ENCODE measurements at places on chromosomes 2 and 18. TPM values are rescaled to one million over a fixed set of nuclear protein-coding genes. Genes with fewer than 3 reads are reported as not detected.

DNA sequence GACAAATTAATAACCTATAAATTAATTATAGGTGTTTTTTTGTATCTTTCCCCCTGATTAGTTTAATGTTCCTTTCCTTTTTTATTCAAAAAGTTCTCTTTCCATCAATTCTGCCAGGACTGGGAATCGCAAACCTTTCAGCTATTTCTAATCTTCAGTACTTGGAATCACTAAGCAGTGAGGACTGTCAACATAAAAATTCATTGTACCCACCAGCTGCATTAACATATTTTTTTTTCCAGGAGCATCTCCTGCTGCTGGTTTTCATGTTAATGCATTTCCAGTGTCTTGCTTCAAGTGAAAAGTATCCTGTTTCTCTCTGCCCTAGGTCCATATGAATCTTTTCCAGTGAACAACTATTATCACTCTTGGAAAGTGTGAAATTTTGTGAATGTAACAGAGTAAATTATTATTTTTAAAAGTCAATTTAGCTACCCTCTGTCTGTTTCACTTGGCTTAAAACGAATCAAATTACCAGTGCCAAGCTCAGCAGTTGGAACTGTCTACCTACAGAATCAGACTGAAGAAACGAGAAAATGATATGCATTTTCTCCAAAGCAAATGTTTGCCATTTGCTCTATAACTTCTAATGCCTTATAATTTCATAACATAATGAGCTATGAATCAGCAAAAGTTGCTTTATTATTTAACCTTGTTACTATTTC lies 804.4 kb downstream of the EPHA4 start:
- no peak overlapping the region for H3K4me3 ChIP-seq
- H3K27ac ChIP-seq, result no peak overlapping the region
- no peaks in the 10 kb centered on the region for H3K36me3 ChIP-seq
- H3K27me3 ChIP-seq, result no peaks in the 10 kb centered on the region
- H3K4me1 ChIP-seq, result no peaks in the 10 kb centered on the region

- DNase-seq, result no peak
- H3K36me3 ChIP-seq, result no peaks in the 10 kb centered on the region
- no peak overlapping the region for H3K27ac ChIP-seq
- H3K27me3 ChIP-seq, result peaks cover 76% of the 10 kb centered on the region
- H3K4me1 ChIP-seq, result peaks cover 43% of the 10 kb centered on the region
Observed at GRCh38 chr2:199468561-199469513, 11.1 kb upstream of the SATB2 start.

GRCh38 chr18:62523631-62524439 lies 1.0 kb downstream of the ZCCHC2 start:
- H3K27me3 ChIP-seq, result no peaks in the 10 kb centered on the region
- H3K27ac ChIP-seq, result no peak overlapping the region
- H3K4me1 ChIP-seq, result peaks cover 4% of the 10 kb centered on the region
- DNase-seq, result peak; percentile 67

DNA sequence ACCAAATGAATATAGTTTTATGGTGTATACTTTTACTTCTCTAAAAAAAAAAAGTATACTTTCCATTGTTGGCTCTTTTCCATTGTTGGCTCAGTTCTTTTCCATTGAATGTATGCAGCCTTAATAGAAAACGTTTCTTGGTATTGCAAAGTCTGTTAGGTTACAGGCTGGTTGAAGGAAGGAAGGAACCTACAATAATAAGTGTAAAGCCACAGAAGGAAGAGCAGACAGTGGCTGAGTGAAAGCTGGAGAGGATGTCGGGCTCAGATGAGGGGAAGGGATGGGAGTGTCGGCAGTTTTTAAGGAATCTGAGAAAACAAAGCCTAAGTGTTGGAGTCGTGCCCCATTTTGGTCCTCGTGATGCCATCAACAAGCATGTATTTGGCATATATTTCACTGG lies 6.8 kb downstream of the COPS8 start:
- H3K36me3 ChIP-seq, result peaks cover 28% of the 10 kb centered on the region
- no peak overlapping the region for H3K4me3 ChIP-seq
- no peak overlapping the region for H3K27ac ChIP-seq
- no peaks in the 10 kb centered on the region for H3K4me1 ChIP-seq

- no peak for DNase-seq
- H3K4me1 ChIP-seq, result no peaks in the 10 kb centered on the region
- no peak overlapping the region for H3K4me3 ChIP-seq
- no peaks in the 10 kb centered on the region for H3K27me3 ChIP-seq
Observed at GRCh38 chr2:69693059-69693774, 48.7 kb upstream of the ANXA4 start.

DNA sequence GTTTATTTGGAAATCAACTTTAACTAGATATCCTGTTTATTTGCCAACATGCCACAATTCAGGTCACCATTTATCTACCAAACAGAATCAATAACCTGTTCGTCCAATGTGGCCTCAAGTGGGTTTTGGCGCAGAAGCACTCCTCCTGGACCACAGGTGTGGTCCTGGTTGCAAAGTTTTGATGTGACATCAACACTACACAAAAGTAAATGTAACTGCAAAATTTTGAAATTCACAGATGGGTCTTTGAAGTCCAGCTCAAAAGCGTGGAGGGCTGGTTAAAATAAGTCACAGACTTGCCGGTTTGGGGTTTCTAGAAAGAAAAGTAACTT lies 474 bp upstream of the GCA start:
- no peak for DNase-seq
- peaks cover 2% of the 10 kb centered on the region for H3K4me1 ChIP-seq
- H3K4me3 ChIP-seq, result peak overlapping the region; percentile 87
- H3K27ac ChIP-seq, result no peak overlapping the region

DNA sequence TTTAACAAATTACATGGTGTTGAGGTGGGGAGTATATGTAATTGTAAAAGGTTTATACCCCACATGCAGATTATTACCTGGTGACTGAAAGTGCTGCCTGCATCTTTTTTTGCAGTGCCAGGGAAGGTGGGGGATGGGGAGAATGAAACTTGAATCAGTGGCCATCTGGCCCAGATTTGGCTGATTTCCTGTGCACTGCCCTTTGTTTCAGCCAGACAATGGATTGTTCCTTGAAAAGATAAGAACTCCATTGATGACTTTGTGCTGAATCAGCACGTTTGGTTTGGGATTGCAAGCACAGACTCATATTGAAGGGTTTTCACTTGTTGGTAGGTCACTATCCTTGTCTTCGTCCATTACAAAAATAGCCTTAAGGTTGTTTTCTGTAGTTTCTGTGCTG lies 20.9 kb downstream of the GREB1L start:
- H3K4me3 ChIP-seq, result no peak overlapping the region
- no peak overlapping the region for H3K27ac ChIP-seq
- peaks cover 5% of the 10 kb centered on the region for H3K4me1 ChIP-seq
- DNase-seq, result no peak
- no peaks in the 10 kb centered on the region for H3K27me3 ChIP-seq
- no peaks in the 10 kb centered on the region for H3K36me3 ChIP-seq

GRCh38 chr2:230721712-230722111 lies 9.1 kb downstream of the CAB39 start:
- H3K27ac ChIP-seq, result peak overlapping the region; percentile 25
- peak overlapping the region; percentile 1 for H3K4me3 ChIP-seq
- H3K27me3 ChIP-seq, result no peaks in the 10 kb centered on the region
- DNase-seq, result no peak
- H3K36me3 ChIP-seq, result no peaks in the 10 kb centered on the region
- H3K4me1 ChIP-seq, result peaks cover 38% of the 10 kb centered on the region

DNA sequence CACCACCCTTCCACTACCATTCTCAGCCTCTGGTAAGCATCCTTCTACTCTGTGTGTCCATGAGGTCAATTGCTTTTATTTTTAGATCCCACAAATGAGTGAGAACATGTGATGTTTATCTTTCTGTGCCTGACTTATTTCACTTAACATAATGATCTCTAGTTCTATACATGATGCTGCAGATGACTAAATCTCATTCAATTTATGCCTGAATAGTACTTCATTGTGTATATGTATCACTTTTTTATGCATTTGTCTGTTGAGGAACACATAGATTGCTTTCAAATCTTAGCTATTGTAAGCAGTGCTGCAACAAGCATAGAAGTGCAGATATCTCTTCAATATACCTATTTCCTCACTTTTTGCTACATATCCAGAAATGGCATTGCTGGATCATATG lies 733.3 kb downstream of the SUCLG1 start:
- H3K27me3 ChIP-seq, result no peaks in the 10 kb centered on the region
- no peaks in the 10 kb centered on the region for H3K36me3 ChIP-seq
- no peak overlapping the region for H3K27ac ChIP-seq
- no peak overlapping the region for H3K4me3 ChIP-seq
- H3K4me1 ChIP-seq, result no peaks in the 10 kb centered on the region

DNA sequence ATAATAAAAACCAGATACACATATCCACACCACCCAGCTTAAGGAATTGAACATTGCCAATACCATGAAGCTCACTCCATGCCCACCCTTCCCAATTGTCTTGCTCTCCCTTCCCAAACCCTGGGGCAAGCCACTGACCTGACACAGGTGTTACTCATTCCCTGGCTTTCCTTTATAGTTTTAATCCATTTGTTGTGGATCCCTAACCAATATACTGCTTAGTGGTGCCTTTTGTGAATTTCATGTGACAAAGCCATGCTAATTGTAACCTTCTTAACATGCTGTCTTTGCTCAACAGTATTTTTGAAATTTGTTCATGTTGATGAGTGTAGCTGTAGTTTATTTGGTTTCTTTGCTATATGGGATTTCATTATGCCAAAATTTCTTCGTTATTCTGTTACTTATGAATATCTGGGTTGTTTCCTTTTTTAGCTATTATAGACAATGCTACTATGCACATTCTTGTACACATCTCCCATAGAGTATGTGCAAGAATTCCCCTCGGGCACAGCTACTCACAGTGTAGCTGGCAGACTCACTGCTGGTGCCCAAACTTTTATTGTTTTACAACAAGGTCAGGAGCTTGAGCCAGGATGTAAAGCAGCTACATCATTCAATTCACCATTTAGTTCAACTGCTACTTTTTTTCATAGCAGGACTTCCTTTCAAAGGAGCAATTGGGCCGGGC lies 90.8 kb upstream of the ATL2 start:
- no peaks in the 10 kb centered on the region for H3K36me3 ChIP-seq
- H3K4me1 ChIP-seq, result no peaks in the 10 kb centered on the region

DNA sequence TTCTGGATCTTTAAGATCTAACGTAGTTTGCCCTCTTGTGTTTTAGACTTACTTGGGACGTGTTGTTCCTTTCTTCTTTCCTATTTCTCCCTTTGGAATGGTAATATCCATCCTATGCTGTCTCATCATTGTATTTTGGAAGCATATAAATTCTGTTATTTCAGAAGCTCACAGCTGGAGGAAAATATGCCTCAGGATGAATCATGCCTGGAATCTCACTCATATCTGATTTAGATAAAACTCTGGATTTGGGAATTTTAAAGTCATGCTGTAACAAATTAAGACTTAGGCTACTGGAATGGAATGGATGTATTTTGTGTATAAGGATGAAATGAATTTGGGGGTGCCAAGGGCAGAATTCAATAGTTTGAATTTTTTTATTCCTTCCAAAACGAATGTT lies 245.2 kb upstream of the GULP1 start:
- no peak overlapping the region for H3K4me3 ChIP-seq
- peaks cover 6% of the 10 kb centered on the region for H3K4me1 ChIP-seq
- H3K27me3 ChIP-seq, result no peaks in the 10 kb centered on the region

- no peak overlapping the region for H3K4me3 ChIP-seq
- H3K27ac ChIP-seq, result no peak overlapping the region
- H3K36me3 ChIP-seq, result no peaks in the 10 kb centered on the region
- DNase-seq, result no peak
- no peaks in the 10 kb centered on the region for H3K27me3 ChIP-seq
Observed at GRCh38 chr2:109375656-109376055, 238.1 kb downstream of the SEPTIN10 start.

DNA sequence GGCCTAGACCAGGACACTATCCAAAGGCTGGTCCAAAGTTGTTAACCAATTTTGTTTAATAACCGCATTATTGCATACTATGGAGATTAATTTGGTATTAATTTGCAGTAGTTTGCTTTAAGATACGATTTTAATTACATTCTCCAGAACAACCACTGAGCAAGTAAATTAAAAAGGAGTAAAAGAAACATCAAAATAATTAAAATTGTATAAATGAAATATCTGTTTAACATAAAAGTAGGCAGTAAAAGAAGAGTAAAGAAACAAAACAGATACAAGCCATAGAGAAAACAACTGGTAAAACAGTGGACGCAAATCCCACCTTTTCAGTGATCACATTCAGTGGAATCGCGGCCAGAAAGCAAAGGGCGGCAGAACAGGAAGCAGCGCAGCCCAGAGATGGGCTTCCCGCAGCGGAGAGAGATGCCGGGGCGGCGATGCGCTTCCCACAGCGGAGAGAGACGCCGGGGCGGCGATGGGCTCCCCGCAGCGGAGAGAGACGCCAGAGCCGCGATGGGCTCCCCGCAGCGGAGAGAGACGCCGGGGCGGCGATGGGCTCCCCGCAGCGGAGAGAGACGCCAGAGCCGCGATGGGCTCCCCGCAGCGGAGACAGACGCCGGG lies 176.8 kb downstream of the RTP5 start:
- H3K4me1 ChIP-seq, result no peaks in the 10 kb centered on the region
- no peak overlapping the region for H3K4me3 ChIP-seq

DNA sequence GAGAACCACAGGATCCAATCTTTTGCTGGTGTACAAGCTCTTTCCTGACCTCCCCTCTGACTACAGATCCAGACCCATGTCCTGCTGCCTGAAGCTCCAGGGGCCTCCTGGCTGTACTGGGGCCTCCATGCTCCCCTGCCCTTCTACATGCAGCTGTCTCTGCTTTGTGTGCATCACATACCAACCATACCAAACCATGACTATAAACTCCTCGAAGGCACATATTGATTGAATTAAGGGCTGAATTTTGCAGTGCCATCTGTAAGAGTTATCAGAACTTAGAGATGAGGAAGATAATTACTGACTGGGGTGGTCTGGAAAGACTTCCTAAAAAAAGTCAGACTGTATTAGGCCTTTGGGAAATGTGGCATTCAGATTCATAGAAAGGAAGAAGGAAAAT lies 139.9 kb upstream of the CXCR4 start:
- H3K36me3 ChIP-seq, result no peaks in the 10 kb centered on the region
- no peak overlapping the region for H3K4me3 ChIP-seq
- H3K27ac ChIP-seq, result no peak overlapping the region
- DNase-seq, result no peak

Gene TEKT4
- not detected for total RNA-seq

Gene DSG1
- total RNA-seq, result not detected

Gene SLC39A6
- 37.2 TPM for total RNA-seq

Gene IL36G
- total RNA-seq, result not detected

Gene DYNAP
- total RNA-seq, result 0.22 TPM

Gene LIMS3
- total RNA-seq, result 2.0 TPM

Gene SERPINB10
- not detected for total RNA-seq

Gene CYTIP
- total RNA-seq, result 0.23 TPM
